ENCODE measurements at places on chromosomes 2 and 18. TPM values are rescaled to one million over a fixed set of nuclear protein-coding genes. Genes with fewer than 3 reads are reported as not detected.

DNA sequence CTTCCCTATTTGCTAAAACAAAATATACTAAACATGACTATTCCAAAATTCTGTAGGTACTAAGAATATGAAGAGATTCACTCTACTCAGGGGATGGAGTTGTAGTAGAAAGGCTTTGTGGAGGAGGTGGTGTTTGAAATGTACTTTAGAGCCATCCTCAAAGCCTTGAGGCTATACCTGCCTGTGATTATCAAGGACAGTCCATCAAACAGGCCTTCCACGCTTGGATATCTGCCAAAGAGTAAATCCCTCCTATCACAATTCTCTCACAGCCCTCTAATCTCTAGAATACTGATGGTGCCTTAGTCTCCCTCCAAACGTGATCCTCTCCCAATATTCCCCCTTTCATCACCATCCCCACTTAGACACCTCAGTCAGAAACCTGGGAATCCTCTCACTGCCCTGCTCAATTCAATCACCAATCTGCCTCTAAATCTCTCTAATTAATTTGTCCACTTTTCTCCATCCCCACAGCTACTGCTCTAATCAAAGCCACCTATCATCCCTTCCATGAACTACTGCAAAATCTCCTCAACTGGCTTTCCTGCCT, 13.1 kb downstream of the SOS1 start:
- DNase-seq, result no peak

- no peak for DNase-seq
Observed at GRCh38 chr2:129604560-129604959, 374.9 kb upstream of the RAB6C start.

GRCh38 chr2:134080386-134081089, 173.3 kb upstream of the MGAT5 start:
- no peak for DNase-seq

GRCh38 chr2:106990297-106990696, 104.3 kb upstream of the ST6GAL2 start:
- DNase-seq, result no peak

DNA sequence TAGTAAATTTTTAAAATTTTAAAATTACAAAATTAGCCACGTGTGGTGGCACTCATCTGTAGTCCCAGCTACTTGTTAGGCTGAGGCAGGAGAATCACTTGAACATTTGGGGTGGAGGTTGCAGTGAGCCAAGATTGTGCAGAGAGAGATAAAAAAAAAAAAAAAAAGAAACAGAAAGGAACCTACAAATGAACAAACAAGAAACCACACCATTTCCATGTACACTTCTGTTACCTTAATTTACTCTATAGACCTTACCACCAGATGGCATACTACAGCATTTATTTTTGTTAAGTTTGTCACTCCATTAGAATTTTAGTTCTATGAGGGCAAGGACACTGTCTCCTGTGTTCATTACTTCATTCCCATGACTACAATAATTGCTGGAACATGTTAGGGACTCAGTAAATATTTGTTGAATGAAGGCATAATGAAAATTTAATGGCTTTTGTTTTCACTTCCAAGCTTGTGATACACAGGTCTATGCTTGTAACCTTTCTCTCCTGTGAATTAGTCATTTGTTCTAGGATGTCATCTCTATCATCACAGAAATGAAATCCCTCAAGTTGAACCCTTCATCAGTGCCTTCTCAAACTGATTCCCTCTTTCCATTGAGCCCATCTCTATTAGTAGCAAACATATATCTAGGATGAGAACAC, 76.0 kb downstream of the ARHGAP15 start:
- DNase-seq, result no peak

DNA sequence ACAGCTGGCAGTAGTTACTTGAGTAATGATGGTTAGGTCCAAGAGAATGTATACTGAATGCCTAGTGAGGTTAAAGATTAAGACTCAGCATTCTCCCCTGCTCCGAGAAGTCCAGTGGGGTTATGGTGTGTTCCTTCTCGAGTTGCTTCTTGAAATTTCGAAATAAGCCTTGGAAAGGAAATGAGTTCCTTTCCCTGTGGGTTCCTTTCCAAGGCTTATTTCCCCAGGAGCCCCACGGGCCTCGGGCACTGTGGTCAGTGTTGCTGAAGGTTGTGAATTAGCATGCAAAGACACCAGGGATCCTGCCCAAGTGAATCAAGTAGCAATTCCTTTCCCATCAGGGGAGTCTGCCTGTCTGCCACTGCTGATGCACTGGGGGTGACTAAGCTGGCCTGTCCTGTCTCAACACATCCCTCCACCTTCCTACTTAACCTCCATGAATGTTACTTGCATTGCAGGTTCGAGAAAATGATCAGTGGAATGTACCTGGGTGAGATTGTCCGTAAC, 53.6 kb downstream of the HK2 start:
- DNase-seq, result no peak

DNA sequence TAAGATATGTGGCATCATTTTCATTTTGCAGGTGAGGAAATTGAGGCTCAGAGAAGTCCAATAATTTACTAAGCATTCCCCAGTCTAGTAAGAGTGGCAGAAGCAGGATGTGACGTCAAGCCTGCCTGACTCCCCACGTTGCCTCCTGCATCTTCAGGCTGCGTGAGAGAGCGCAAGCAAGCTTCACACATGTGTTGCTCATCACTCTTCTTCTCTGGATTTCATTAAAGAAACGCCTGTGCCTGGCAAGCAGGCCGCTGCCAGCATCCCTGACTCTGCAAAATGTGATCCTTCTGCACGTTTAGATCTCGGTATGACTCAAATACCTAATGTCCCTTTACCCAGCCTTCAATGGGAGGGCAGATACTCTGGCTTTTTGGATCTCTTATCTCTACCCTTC, 96.8 kb downstream of the PRKCE start:
- DNase-seq, result no peak

DNA sequence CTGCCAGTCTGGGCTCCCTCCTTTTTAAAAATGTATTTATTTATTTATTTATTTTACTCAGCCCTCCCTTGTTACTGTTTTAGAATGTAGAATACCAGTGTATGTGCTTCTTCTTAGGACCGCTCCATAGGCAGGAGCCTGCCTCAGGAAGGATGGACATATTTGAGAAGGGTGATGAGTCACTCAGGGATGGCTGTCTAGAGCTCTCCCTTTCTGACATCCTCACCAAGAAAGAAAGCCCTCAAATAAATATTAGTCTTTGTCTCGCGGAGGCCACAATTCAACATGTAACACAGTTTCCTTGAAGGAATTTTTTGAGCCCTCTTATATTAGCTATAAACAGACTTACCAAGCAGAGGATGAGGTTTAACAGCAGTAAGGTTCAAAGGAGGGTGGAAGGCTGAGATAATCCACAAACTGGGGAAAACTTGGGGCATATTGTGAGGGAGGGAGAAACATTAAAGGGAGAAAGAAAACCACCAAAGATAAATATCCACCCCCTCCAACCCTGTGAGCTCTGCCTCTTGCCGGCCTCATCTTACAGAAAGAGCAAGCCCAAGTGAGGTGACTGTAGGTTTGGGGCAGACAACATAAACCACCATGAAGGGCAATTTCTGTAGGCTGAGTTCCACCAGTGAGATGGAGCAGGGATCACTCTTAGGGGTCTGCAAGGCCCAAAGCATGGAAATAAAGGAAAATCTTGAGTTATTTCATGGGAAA, 163.4 kb downstream of the LRRTM1 start:
- DNase-seq, result no peak

- no peak for DNase-seq
Observed at GRCh38 chr2:218875692-218876246, 4.9 kb upstream of the WNT10A start.

DNA sequence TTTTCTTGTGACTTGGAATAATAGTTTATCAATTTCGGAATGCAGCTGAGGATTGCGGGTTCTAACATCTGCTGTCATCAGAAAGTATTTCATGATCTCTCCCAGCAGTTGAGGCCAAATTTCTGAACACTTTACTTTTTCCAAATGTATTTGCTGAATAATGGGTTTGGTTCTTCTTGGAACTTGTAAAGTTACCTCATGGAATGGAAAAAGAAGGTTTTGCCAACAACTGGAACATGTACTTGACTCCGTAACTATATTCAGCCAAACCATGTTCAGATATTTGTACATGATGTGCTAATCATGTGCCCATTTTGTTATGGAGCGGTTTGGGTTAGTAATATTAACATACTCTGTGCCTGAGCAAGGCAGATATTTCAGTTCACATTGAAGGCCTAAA, 119.6 kb downstream of the LCLAT1 start:
- DNase-seq, result no peak

Gene ANO7
- 0.80 TPM for total RNA-seq

Gene TACR1
- 0.22 TPM for total RNA-seq

Gene SKA1
- 0.44 TPM for total RNA-seq

Gene IL1RL1
- 1.1 TPM for total RNA-seq

Gene UPP2
- not detected for total RNA-seq

Gene PROKR1
- total RNA-seq, result not detected

All from left ventricle myocardium inferior (tissue), 1 donor.